ENCODE measurements at places on chromosomes 11 and 22.

DNA sequence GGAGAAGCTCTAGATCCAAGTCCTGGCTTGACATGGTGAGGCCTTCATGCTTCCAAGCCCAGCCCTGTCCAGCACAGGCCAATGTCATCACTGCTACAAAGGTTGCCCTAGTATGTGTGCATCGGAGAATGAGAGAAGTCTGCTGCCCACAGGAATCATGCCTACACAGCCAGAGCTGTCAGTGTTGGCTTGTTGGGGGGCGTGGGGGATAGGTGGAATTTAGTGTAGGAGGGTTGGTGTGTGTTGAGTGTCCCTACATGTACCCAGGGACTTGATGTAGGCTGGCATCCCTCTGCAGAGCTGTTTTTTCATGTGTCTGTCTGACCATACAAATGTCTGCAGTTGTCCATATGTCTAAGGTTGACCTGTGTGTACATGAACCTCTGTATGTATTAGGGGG is 37.6 kb downstream of the SLC22A12 start:
- DNase-seq = no peak

DNA sequence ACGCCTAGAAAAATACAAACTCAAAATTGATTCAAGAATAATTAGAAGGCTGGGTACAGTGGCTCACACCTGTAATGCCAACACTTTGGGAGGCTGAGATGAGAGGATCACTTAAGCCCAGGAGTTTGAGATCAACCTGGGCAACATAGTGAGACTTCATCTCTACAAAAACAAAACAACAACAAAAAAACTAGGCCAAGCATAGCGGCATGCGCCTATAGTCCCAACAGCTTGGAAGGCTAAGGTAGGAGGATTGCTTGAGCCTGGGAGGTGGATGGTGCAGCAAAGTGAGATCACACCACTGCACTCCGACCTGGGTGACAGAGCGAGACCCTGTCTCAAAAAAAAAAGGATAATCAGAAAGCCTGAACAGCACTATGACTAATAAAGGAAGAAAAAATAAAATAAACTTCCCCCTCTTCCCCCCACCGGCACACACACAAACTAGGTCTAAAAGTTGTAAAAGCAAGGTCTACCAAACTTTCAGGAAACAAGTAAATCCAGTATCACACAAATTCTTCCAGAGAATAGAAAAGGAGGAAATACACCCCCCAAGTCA is 35.8 kb downstream of the RRAS2 start:
- DNase-seq = no peak

DNA sequence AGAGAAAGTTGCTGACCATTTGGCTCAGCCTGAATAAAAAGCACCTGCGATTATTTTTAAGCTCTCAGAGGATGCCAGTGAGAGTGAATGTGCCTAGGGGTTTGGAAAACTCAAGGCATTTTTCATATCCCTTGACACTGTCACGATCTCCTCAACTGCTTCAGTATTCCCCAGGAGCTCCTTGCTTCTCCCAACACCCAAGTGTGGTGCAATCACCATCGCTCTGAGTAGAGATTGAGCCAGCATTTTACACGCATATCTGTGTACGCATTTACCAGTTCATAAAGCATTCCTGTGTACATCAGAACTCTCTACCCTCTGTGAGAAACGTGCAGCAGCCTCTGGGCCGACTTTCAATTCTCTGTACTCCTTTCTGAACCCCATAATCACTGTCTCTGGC is 1.3 kb downstream of the SRRD start:
- no peak for DNase-seq

DNA sequence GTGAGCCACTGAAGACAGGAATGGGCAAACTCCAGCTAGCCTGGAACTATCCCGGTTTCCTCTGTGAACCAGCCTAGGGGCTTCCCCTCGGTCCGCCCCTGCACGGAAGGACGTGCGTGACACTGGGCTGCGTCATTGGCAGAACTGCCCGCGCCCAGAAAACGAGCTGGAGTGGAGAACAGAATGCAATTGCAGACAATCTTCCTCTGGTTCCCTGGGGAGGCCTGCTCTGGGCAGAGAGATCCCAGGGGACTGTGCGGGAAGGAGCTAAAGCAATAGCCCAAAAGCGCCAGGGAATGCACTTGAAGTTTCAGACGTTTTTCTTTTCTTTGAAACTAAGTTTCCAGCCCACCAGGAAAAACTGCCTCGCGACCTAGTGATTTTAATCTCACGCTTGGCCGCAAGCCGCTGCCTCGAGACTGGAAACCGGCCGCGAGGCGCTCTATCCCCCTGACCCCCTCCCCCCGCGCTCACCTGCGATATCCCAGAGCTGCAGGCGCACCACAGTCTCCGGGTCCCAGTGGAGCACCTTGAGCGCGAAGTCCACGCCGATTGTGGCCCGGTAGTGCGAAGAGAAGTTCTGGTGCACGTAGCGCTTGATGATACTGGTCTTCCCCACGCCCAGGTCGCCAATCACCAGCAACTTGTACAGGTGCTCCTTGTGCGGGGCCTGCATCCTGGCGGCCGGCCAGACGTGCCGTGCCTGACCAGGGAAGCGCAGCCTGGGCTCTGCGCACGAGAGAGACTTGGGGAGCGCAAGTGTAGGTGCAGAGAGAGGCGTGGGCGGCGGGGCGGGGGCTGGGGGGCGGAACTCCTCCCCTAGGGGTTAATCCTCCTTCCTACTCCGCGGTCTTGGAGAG is at the start of gene RAB38:
Gene RAB38 (minus strand): TSS at position 735 of the 860 bp plus-strand sequence. CDS start 59 bp downstream, at position 676.
- DNase-seq = peak; percentile 67
